ENCODE measurements at places on chromosomes 16 and 17.
A peak's percentile ranks its signal among the peaks of the same experiment; 100 is the strongest.

- no peak for DNase-seq
Measured at GRCh38 chr16:57279780-57280638, 4.5 kb downstream of the PLLP start.

DNA sequence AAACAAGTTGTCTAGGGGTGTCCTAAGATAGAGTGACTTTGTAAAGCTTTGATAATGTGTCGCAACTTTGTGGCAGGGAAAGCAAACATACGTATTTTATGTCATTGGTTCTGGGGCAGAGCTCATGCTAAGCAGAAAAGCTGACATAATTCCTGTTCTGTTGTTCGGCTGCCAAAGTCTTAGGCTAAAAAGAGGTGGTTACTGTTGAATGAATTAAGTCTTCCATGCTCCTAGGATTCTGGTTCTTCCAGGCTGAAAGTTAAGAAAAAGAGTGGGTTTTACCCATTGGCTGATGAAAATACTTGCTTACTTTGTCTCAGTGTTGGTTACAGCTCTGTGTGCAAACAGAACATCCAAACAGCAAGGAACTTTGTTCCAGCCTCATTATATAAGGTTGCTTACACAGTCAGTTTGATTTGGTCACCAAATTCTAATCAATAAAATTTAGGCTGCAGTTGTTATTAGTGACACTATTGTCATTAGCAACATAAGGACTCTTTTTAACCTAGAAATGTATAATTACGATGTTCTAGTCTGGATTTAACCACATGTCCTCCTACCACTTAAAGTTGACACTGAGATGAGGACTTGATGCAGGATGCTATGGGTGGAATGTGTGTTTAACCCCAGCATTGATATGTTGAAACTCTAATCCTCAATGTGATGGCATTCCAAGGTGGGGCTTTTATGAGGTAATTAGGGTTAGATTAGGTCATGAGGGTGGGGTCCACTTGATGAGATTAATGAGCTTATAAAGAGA, 114.0 kb upstream of the GOT2 start:
- DNase-seq, result no peak

- no peak for DNase-seq
Measured at GRCh38 chr17:40356990-40357881, 7.3 kb downstream of the GJD3 start.

DNA sequence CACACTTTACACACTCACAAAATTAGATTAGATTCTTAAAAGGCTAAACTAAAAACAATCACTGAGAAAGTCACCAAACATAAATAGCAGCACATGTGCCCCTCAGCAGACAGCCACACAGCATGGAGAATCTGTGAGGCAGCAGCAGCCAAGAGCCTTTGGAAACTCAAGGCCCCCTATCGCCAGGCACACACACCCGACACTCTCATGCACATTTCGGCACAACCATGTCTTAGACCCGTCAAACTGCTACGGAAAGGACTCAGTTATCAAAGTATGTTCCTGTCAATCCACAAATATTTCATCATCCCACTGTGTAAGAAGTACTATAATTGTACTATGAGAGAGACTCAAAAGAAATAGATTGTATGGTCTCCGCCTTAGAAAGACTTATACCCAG, 20.9 kb downstream of the UBE2O start:
- DNase-seq, result no peak

DNA sequence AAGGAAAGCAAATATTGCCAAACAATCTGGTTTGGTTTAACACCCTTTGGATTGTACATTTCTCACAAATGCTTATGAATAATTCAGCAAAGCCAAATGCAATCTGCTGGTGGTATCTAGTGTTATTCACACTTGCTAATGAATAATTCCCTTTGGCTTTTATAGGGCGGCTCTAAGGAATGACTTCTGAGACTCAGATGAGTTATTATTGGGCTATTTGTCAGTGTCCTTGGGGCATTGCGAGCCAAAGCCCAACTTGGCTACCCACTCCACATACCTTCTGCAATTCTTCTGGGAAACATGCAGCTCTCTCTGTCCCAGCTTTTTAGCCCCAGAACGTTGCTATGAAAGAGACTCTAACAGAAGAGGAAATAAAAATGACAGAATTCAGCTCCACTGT, 41.1 kb downstream of the FTO start:
- DNase-seq, result no peak

DNA sequence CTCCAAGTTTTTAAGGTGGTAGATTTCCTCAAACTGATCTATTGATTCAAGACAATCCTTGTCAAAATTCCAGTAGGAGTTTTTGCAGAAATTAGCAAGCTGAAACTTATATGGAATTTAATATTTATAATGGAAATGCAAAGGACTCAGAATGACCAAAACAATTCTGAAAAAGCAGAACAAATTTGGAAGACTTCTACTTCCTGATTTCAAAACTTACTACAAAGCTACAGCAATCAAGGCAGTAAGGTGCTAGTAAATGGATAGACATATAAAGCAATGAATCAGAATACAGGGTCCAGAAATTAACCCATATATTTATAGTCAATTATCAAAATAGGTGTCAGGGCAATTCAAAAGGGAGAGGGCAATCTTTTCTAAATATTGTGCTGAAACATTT, 11.8 kb upstream of the IL21R start:
- no peak for DNase-seq

DNA sequence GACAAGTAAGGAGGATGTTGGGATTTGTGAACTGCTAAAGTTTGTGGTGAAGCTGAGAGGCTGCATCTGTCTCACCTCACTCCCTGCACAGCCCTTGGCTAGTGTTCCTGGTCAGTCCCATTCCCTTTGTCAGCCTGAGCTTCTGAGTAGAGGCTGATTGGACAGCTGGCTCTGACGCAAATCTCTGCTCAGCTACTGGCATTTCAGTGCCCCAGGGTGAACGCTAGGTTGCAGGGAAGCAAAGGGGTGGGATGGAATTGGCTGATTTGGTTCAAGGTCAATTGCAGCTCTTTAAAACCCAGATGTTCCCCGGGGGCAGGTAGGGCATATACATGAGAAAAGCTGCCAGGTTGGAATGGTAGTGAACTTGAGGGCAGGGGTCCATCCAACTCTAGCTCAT, 23.1 kb upstream of the CNOT1 start:
- DNase-seq, result no peak

- no peak for DNase-seq
Measured at GRCh38 chr17:1390432-1391367, 9.3 kb downstream of the YWHAE start.

DNA sequence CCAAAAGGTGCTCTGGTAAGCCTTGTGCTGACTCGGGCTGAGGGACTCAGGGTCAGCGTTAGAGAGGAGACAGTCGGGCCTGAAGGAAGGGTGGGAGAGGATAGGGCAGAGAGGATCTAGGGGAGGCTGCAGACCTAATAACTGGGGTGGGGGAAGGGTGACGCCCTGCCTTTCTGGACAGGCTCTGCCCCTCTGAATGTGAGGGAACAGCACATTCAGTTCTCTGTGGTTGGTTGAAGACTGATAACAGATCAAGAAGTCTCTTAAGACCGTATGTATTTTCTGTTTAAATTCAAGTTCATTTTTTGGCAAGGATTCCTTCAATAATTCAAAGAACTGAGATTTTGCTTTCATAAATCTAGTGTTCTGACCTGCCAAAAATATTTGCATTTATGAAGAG, 56.2 kb upstream of the TEKT3 start:
- DNase-seq, result no peak

DNA sequence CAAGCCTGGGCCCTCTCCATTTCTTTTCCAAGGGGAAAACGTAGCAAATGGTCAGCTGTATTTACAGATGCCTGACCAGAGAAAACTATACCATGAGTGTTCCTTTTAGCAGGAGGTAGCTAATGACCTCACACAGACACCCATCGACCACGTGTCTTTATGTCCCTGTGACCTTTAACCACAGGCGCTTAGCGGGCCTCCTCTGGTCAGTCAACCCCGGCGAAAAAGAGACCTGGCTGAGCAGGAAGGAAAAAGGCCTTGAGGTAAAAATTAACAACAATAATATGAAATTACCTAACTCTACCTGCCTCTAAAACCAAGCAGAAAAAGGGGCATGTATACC, 9.1 kb downstream of the NUDT16L1 start:
- DNase-seq, result no peak

DNA sequence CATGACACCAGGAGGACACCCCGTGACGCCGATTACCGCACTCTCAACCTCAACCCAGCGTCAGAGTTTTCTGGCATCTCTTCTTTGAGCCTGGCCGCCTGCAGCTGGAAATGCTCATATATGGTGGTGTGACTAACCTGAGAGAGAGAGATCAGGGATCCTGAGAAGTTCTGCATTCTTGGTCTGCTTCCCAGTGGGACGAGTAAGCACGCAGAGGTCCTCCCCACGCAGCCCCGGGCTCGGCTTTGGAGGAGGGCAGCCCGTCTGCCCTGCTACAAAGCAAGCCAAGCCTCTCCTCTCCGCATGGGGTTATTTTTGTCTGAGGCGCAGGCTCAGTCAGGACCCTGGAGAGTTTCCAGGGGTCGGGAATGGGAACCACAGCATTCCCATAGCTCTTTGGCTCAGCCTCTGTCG, 16.5 kb downstream of the CRISPLD2 start:
- DNase-seq, result no peak

GRCh38 chr17:42179911-42180410, 981 bp downstream of the KCNH4 start:
- no peak for DNase-seq

DNA sequence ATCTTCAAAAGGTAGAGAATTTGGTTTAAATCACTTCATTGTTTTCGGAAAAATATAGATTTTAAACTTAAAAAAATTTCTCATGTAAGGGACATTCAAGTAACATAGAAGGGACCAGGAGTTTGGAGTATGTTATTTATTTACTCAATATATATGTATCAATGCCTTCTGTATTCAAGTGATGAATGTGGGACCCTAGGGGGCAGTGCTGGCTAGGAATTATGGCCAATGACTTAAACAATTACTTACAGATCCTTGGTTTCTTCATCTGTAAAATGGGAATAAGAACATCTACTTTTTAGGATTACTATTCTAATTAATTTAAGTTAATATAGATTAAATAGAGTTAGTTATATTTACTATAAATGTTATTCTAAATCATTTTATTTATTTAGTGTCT, 886.3 kb upstream of the RBFOX1 start:
- no peak for DNase-seq

DNA sequence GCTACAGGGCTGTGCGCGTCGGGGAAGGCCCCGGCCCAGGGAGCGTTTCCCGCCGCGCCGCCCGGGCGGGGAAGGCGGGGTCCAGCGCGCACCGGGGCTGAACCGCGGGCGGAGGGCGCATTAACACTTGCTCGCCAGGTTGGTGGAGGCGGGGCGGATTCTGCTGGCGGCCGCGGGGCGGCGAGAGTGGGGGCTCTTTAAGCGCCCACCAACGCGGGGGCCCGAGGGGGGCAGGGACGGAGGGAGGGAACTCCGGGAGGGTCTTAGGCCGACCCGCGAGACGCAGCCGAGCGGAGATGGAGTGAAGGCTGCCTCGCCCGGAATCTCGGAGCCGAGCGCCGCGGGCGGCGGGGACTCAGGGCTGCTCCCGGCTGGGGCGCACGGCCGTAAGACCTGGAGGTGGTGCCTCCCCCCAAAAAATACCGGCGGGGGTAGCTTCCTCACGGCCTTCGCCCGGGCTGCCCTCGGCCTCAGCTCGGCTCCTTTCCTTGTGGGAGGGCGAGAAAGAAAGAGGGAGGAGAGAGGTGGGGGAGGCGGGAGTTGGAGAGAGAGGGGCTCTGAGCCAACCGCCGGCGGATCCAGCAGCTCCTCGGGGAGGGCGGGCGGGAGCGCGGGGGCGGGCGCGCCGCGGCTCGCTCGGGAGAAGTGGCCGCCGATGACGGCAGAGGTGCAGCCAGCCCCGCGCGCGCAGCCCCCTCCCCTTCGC, 415 bp upstream of the FOXF1 start:
- DNase-seq, result no peak

DNA sequence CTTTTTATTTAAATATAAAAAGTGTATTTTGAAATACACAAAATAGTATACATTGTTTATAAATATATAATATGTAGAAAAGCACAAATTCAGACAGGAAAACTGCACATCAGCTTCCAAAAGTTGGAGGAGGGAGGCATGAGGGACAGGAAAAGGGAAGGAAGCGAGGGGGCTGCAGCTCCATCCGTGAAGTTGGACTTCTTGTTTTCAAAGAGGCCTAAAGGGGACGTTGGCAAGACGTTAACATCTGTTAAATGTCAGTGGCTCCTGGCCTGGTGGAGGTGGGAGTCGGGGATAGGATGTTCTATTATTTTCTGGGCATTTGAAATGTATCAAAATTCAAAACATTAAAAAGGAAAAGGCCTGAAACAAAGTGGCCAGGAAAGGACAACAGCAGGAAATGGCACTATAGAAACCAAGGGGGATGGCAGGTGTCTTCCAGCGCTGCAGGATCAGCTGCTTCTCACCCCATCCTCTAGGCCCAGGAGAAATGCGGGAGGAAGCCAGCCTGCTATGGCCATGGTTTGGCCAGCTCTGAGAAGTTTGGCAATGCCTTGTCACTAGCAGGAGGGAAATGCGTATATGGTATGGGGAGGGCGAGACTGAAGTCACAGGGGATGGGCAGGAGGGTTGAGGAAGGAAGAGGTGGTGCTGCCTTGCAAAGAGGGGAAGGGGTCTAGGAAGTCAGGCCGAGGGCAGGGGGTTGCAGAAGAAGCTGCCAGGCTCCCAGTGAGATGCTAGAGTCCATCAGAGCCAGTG, 6.4 kb downstream of the CMTM2 start:
- DNase-seq, result no peak

DNA sequence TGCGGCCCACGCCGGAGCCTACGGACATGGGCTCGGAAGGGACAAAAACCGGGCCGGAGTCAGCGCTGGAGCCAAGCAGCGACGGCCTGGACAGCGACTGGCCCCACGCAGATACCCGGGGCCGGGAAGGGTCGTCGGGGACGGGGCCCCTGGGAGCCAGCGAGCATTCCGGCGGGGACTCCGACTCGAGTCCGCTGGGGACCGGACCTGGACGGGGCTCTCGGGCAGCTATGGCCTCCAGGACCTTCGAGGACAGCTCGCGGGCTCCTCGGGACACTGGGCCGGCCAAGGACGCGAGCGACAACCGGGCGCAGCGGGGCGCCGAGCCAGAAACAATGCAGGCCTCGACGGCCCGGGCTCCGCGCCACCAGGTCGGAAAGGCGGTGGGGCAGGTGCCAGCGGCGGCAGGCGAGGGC, 1.0 kb downstream of the MYO15B start:
- DNase-seq, result no peak

DNA sequence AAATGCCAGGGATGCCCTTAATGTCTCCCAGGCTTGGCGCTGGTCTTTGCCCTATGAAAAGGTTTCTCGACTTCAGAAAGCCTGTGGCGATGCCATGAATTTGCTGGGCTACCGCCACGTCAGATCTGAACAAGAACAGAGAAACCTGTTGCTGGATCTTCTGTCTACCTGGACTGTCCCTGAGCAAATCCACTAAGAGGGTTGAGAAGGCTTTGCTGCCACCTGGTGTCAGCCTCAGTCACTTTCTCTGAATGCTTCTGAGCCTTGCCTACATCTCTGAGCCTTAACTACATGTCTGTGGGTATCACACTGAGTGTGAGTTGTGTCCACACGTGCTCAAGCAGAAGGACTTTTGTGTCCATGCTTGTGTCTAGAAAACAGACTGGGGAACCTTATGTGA, 11.4 kb downstream of the CHST4 start:
- DNase-seq, result peak; percentile 25

Measured in stimulated activated CD4-positive, alpha-beta T cell treated with anti-CD3 and anti-CD28 coated beads, Interleukin-2, amount 100 ng/mL, for 48 hours (primary cell).